ENCODE measurements at places on chromosomes 2 and 18.

DNA sequence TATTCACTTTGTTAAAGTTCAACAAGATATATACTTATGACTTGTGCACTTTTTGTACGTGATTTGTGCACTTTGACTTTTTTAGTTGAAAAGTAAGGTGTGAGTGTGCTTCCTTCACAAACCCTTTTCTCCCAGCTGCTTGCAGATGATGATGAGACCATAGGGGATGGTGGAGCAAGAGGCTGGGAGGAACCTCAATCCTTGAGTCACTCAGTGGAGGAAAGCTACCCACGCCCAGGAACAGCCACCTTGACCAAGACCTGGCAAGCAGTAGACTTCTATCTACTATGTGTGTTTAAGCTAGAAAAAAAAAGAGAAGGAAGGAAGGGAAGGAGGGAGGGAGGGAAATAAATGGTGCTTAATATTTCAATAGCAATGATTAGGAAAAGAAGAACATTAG, 25.2 kb upstream of the TAF1B start:
- no peak for DNase-seq

DNA sequence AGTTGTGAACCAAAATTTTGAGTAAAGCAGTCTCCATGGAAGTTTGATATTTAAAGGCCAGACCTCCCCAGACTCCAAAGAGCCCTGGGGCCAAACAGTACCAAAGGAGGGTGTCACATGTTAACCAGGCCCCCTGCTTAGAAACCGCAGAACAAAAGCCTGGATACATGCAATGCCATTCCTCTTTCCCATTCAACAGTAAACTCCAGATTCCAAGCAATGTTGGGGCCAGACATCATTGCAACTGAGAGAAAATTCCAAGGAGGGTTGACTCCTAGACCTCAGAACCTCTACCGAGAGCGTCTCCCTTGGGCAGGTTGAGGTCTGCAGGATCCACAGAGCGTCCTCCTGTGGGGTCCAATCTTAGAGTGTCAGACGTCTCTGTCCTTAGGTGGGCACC, 404.4 kb upstream of the SYT4 start:
- DNase-seq, result no peak

DNA sequence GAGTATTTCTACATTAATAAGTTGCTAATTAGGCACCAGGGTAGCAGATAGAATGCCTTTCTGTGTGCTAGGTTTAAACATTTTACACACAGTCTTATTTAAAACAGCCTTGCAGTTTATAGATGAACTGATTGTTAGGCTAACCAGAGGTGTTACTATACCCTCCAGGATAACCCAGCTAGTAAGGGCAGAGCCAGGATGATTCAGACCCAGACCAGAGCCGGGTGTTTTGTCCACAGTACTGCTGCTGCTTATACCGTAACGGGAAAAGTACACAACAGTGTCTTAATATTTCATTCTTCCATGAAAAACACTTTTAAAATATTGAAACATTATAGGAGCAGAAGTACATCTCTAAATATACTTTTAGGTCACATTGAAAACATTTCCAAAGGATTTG, 82.7 kb downstream of the MALT1 start:
- DNase-seq, result no peak

- no peak for DNase-seq
Measured at GRCh38 chr18:12038082-12038638, 55.5 kb upstream of the ANKRD62 start.

GRCh38 chr2:208501206-208501605, 94.6 kb downstream of the PTH2R start:
- no peak for DNase-seq

DNA sequence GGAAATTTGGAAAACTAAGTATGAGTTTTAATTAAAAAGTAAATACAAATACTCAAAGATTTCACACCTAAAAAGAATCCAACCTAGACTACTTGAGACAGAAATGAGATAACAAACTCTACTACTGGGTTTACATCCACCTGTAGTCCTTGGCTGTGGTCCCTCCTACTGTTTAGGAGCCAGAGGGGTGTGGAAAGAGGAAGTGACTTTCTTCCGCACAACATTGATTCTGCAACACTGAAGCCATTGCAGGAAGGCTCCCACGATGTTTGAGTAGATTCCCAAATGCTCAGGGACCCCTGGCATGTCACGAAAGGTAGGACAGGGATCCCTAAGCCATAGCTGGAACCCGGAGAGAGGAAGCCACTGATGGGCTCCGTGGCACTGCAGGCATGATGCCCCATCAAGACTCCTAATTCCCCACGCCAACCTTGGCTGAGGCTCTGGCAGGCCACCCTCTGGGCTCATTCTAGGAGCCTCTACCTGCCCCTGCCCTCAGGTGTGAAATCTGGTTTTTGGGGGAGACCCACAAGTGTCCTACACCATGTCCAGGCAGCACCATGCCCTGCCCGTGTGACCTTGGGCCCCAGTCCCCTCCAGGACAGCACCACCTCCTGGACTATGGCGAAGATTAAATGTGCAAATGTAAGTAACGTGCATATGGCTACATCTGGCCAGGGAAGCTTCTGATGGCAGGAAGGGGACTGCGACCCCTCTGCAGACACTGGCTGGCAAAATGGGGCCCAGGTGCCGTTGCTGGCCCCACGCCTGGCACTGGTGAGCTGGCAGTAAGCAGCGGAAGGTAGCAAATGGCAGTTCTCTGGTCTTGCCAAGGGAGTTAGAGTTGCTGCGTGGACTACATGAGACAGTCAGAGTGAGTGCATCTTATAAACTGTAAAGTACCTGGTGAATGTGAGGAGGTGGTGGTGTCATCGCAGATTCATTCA, 38.2 kb upstream of the MAL start:
- DNase-seq, result no peak

GRCh38 chr2:40511661-40512213, 59.8 kb upstream of the SLC8A1 start:
- DNase-seq, result no peak

- DNase-seq, result no peak
Measured at GRCh38 chr2:70474256-70474848, 79.3 kb downstream of the TGFA start.

- peak; percentile 52 for DNase-seq
Measured at GRCh38 chr18:26487437-26487836, 60.9 kb downstream of the KCTD1 start.

GRCh38 chr18:68566991-68567390, 147.9 kb downstream of the TMX3 start:
- DNase-seq, result no peak

GRCh38 chr18:4433717-4434116, 21.4 kb downstream of the DLGAP1 start:
- DNase-seq, result no peak

DNA sequence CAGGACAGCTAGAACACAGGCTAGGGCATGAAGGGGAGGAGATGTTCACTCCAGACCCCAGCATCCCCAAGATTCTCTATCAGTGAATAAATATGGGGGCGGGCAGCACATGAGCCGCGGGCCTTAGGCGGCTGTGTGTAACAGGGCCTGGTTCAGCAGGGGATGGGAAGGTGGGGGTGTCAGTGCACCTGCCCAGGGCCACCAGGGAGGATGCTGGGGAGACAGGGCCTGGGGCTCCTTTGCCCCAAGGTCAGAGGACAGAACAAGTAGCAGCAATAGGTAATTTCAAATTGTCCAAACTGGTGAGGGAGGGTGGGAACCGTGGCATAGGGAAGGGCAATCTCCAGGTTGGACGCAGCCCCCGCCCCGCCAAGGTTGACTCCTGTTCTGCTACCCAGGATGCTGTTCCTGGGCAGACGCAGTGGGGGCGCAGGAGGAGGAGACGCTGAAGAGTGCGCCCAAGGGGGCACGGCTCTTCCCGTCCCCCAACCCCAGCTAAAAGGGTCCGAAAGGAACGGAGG, 16.2 kb downstream of the CYP26B1 start:
- no peak for DNase-seq

DNA sequence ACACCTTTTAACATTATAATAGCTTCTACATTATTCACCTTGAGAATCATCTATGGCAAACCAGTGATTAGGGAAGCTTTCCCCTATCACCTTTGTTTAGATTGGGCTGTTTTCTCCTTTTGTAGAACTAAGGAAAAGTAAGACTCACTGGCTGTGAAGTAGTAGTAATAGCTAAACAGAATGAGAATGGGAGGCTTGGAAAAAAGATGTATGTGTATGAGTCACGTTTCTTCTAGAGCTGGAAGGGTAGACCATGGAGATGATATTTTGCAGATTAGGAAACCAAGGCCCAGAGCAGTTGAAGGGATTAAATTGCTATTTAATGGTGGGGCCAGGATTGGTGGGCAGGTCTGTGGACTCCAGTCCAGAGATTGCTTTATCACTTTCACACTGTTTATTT, 214.5 kb downstream of the MCFD2 start:
- DNase-seq, result no peak

DNA sequence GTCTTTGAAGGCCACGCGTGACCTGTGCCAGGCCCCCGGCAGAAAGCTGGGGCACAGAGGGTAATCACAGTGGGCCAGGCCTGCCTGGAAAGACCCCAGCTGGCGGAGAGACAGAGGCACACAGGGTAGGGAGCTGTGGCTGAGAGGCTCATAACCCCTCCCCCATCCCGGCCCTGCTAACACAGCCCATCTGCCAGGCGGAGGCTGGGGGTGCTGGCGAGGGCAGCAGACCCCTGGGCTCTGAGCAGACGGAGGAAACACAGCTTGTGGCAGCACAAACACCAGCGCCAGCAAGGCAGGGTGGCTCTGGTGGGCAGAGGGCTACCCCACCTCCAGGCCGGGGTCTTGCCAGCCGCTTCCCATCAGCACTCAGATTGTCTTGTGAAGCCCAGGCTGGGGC, 19.0 kb downstream of the HS6ST1 start:
- no peak for DNase-seq

- no peak for DNase-seq
Measured at GRCh38 chr18:80034852-80035406, 695 bp downstream of the RBFA start.

DNA sequence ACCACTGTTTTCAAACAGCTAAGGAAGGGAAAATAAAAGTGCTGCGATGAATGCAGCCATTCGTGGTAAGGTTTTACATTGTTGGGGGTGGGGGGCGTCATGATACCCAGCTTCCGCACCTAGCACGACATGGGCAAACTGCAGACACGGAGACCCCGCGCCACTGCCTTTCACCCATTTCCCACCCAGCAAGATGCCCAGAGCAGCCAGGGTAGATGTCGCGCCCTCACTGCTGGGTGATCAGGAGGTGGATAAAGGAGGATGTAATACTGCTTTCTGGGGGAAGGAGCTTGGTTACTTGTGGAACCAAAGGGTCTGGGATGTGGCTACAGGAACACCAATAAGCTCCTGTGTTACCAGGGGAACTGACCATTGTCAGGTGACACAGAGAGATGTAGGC, 138.4 kb downstream of the ZNF516 start:
- DNase-seq, result no peak

- DNase-seq, result peak; percentile 45
Measured at GRCh38 chr18:23136326-23137096, 1.2 kb downstream of the CABLES1 start.

GRCh38 chr2:102294802-102295489, 16.4 kb upstream of the IL1RL1 start:
- no peak for DNase-seq

- DNase-seq, result no peak
Measured at GRCh38 chr18:63422864-63423304, 608 bp upstream of the VPS4B start.

DNA sequence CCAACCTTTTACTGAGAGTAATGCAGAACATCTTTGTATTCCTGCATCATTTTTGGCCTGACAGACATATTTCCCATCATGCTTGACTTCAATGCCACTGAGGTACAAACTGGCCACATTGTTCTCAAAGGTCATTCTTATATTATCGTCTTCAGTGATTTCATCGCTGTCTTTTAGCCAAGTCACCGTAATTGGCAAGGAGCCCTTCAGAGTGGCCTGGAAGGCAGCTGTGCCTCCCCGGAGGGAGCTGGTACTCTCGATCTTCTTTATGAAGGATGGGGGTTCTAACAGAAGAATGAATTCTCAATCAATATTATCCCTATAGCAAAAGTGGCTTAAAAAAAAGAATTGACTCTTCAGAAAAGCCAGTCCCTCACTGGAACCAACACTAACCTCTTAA, 75.9 kb downstream of the TTN start:
- no peak for DNase-seq

- no peak for DNase-seq
Measured at GRCh38 chr2:108640731-108641130, 78.6 kb upstream of the RANBP2 start.

- no peak for DNase-seq
Measured at GRCh38 chr2:14583059-14583458, 49.5 kb upstream of the LRATD1 start.

DNA sequence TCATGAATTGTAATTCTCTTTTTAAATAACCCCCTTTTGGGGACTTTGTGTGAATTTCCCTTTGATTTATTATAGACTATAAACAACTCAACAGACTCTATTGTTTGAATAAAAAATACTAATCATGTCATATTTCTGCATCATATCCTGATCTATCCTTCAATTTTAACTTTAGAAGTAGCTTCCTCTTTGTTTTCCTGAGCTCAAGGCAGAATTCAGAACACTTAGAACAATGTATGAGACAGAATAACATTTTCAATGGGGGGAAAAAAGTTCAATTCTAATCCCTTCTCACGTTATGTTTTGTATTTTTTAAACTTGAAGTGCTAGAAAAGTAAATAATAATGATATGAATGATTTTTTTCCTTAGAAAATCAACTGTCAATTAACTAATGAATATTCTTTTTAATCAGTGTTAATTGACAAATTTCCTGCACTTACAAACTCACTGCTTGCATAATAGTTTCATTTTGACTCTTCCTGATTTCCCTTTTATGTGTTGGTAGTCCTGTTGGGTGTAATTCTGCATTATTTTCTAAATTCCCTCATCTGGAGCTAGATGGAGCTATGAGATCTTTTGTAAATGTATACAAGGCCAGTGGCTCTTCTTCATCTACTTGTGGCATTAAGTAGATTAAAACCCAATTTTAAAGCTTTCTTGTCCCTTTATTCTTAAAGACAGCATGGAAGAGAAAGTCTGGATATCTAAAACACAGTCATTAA, 326.1 kb downstream of the PARD3B start:
- DNase-seq, result peak; percentile 2

DNA sequence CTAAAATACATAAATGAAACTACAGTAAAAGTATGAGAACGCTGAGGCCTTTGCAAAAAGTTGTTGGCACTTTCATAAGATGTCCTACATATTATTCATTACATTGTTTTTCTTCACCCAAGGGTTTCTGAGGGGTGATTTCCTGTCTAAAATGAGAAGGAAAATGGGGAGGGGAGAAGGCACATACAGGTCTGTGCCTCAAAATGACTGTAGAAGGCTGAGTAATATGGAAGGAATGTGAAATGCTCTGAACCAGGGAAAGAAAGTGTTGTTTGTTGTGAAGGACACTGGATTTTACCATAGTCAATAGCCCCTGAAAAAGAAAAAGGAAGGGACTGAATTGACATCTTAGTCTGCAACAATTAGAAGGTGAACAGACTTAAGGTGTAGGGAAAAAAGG, 99.5 kb upstream of the RNF152 start:
- DNase-seq, result no peak

GRCh38 chr2:117523267-117523666, 291.2 kb upstream of the DDX18 start:
- no peak for DNase-seq

DNA sequence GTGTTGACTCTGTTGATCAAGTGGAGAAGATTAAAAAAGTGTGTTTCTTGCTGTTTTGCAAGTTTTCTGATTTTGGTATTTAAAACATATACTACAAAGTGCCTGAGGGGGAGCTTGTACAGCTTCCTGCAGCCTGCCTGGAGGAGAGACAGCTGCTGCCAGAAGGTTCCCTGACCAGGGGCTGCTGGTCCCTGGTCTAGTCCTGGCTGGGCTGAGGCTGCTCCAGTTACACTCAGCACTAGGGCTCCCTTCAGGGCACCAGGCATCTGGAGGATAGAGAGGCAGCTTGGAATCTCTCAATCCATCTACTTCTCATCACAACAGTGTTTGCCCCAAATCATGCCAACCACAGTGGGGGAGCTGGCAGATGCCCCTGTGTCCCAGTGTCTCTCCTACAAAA, 4.8 kb downstream of the MC2R start:
- no peak for DNase-seq

Measured in GM12865 (cell line).